ENCODE measurements at places on chromosomes 12 and 14.

DNA sequence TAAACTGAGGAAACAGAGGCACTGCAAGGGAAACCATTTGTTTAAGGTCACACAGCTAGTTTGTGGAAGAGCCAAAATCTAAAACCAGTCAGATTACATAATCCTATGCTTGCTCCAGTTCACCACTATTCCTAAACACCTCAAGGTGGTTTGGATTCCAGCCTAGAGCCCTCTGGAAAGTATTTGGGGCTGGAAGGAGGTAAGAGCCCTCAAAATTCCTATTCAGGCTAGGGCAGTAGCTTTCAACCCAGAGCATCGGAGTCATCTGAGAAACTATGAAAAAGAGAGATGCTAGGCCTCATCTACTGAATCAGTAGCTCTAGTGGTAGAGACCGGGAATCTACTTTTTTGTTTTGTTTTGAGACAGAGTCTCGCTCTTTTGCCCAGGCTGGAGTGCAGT lies 16.0 kb upstream of the SPPL3 start:
- DNase-seq: no peak

GRCh38 chr12:79407671-79408622 lies 282.8 kb downstream of the PAWR start:
- peak; percentile 91 for DNase-seq

DNA sequence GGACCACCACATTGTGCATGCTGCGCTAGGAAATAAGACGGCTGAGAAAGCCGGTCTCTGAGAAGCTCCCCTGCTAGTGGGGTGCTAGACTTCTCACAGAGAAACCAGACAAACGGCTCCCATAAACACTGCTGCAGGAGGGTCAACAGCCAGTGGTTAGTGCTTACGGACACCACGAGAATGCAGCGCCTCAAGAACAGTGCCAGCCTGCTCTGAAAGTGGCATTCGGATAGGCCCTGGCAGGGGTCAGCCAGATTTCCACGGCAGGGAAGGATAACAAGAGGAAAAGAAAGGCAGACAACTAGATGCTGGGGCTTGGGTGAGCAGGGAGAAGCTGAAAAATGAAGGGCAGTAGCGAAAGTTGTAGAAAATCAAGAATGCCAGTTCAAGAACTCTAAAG lies 26.4 kb downstream of the PPTC7 start:
- DNase-seq: no peak

- DNase-seq: no peak
These were observed 87.2 kb downstream of the CHGA start for GRCh38 chr14:93010130-93010499.

DNA sequence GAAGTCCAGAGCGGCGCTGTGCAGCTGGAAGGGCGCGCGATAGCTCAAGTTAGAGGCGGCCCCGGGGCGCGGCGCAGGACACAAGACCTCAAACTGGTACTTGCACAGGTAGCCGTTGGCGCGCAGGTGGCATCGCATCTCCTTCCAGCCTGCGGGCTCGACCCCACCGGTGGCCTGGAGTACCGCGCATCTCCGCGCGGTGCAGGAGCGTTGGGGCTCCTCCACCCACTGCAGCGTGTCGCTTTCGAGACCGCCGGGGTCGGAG lies 553 bp downstream of the CLEC14A start:
- DNase-seq: no peak

- DNase-seq: no peak
These were observed 195.7 kb downstream of the RBM19 start for GRCh38 chr12:113770389-113770865.

DNA sequence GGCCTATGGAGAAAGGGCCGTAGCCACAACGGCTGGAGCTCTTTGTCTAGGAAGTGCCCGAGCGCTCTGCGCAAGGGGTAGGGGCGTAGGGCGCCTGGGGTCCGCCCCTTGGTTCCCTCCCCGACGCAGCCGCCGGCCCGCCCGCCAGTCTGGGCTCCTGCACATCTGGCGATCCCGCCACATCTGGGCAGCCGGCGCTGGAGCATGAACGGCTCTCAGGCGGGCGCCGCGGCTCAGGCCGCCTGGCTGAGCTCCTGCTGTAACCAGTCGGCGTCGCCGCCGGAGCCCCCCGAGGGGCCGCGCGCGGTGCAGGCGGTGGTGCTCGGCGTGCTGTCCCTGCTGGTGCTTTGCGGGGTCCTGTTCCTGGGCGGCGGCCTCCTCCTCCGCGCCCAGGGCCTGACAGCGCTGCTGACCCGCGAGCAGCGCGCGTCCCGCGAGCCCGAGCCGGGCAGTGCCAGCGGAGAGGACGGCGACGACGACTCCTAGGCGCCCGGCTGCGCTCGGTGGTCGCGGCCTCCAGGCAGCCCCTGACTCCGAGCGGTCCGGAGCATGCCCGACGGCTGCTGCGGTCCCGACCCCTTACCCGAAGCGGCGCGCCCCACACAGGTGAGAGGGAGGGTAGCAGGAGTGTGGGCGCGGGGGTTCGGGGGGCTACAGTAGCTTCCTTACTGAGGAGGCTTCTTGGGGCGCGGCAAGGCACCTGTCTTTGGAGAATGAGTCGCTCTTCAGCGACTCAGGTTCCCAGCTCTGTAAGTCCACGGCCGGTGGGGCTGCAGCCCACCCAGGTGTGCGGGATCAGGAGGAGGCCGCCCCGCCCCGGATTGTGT lies at the start of gene SMIM41:
TSS of gene SMIM41 (plus strand) at position 129 of the 827 bp plus-strand sequence. CDS start at position 205, 76 bp downstream.
- DNase-seq: no peak

DNA sequence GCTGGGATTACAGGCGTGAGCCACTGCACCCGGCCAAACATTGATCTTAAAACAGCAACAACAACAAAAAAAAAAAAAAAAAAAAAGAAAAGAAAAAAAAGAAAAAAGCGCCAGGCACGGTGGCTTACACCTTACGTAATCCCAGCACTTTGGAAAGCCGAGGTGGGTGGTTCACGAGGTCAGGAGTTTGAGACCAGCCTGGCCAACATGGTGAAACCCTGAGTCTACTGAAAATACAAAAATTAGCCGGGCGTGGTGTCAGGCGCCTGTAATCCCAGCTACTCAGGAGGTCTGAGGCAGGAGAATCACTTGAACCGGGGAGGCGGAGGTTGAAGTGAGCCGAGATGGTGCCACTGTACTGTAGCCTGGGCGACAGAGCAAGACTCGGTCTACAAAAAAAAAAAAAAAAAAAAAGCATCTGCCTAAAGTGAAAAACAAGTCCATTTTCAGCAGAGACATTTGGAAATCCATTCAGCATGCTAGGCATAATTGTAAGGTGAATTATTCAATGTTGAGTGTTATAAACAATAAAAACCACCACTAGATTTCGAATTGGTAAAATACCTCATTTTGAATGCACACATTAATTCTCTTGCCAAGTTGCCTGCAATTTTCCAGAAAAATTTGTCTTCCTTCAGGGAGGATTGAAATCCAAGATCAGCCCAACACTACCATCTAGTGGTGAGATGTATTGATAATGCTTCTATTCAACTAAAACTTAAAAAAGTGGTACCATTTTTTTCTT lies 8.0 kb upstream of the CERS5 start:
- DNase-seq: peak; percentile 60

DNA sequence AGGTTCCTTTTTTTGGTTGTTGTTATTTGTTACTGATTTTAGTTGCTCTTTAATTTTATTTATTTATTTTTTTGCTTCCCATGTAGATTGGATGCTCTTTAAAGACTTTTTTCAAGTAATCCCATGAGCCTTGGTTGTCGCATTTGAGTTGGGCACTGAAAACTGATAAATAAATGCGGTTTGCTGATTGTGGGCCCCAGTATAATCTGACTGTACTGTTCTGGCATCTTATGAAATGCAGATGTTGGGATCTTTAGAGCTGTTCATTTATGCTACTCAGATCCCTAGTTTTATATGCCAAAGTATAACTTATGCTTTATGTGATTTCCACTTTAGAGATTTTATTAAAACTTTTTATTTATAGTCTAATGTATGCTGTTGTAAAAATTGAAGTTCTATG lies 33.3 kb downstream of the WNK1 start:
- DNase-seq: no peak

DNA sequence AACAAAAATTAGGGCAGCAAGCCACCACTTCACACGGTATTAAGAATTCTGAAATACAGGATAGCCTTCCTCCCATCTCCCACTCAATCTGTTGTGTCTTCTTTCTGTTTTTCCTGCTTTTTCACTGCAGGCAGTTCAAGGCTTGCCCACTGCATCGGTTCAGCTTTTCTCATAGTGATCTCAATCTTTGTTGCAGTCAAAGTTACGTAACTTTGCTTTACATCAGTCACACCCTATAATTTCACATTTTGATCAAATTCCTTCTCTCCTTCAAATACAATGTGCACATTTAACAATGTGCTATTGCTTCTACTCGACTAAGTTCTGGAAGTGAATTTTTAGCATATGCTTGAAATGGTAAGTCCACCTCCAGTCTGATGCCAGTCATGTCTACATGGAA lies 217.6 kb downstream of the EFCAB11 start:
- DNase-seq: no peak

GRCh38 chr12:108117163-108117849 lies 11.8 kb upstream of the WSCD2 start:
- no peak for DNase-seq

- DNase-seq: no peak
These were observed 12.1 kb upstream of the FBRSL1 start for GRCh38 chr12:132477703-132478432.

GRCh38 chr12:15581006-15581405 lies 208.2 kb downstream of the EPS8 start:
- no peak for DNase-seq

DNA sequence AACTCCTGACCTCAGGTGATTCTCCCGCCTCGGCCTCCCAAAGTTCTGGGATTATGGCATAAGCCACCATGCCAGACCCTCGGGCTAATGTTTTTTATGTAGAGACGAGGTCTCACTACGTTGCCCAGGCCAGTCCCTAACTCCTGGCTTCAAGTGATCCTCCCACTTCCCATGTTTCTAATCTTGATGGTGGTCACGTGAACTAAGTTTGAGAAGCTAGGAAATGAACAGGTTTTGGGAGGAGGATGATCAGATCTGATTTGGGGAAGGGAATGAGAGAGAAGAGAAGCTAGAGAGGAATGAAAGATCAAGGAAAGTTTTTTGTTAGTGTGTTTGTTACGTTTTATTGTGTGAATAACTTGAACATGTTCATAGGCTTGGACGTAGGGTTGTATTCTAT lies 17.2 kb upstream of the SINHCAF start:
- no peak for DNase-seq

GRCh38 chr12:62695696-62696095 lies 229.1 kb downstream of the MON2 start:
- no peak for DNase-seq

GRCh38 chr14:36646664-36647416 lies 14.8 kb upstream of the PAX9 start:
- DNase-seq: no peak

DNA sequence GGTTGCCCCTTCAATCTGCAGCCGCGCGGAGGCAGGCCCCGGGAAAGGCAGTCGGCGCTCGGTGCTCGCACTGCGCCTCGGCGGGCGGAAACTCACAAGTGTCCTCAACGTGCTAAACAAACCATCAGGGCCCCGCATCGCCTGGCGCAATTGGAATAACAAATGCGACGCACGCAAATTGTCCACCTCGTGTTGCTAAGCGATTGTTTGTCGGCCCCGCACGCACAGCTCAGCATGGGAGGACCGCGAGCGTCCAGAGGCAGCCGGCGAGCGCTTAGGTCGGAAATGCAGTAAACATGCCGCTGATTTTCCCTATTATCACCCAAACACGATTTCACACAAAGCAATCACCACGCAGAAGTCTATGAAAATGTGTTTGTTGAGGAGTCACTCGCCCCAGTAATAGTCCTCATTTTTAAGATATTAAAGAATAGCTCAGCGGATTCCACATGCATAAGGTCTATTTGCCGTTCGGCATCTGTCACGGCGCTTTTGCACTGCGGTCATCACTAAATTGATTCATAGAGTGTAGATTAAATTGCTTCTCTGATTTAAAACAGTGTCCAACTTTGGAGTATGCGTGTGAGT lies 3.2 kb upstream of the GSC start:
- no peak for DNase-seq

DNA sequence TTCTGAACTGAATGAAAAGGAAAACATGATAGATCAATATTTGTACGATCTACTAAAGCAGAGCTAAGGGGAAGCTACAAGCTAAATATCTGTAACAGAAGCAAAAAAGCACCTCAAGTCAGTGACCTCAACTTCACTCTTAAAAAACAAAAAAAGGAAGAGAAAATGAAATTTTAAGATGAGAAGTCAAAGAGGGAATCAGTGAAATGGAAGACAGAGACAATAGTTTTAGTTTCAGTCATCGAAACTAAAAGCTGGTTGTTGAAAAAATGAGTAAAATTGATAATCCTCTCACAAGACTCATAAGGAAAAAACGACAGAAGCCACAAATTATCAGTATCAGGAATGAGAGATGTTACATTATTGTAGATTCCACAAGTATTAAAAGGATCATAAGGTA lies 11.9 kb upstream of the SLC2A13 start:
- DNase-seq: no peak

DNA sequence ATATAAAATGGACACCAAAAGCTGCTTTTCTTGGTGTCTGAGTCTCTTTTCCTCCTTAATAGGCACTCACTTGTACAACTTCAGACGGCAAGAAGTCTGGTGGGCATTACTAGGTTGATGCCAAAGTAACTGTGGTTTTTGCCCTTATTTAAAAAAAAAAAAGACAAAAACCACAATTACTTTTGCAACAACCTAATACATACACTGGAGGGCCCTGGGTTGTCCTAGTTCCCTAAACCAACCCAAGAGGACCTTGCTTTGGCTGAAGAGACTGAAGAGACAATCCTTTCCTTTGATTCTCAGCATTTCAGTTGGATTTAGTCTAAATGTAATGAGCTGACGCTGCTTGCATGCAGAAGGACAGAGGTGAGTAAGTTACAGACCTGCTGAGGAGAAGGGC lies 16.2 kb upstream of the PLEKHG3 start:
- no peak for DNase-seq

- DNase-seq: no peak
These were observed 684.5 kb downstream of the C12orf50 start for GRCh38 chr12:87344699-87345098.

DNA sequence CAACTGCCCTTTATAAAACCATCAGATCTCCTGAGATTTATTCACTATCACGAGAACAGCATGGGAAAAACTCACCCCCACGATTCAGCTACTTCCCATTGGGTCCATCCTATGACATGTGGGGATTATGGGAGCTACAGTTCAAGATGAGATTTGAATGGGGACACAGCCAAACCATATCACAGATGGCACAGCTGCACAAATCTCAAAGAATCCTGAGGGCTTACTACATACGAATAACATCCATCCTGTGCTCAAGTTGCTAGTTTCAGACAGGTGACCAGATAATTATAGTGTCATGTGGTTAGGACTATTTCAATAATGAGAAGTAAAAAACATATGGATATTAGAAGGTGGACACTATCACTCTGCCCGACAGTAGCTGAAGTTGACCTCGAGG lies 211.2 kb downstream of the NUAK1 start:
- no peak for DNase-seq

GRCh38 chr14:100092832-100093231 lies 27.6 kb downstream of the EVL start:
- no peak for DNase-seq

DNA sequence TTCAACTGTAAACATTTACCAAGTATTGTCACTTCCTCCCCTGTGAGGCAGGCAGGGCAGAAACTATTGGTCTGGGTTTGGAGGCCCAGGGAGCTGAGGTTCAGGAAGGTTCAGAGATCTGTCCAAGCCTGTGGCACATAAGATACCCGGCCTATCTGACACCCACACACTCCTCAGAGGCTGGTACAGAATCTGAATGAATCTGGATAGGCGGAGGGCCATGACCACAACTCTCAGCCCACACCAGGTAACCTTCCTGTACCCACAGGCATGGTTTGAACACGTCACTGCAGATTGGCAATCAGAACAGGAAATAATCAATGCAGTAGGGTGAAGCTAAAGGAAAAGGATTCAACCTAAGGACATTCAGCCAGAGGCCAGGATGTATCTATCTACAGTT lies 92.8 kb upstream of the TMCC3 start:
- no peak for DNase-seq
